Activated gamma-delta T cell (primary cell): ENCODE measurements at places on chromosomes 3 and 15.

- DNase-seq, result no peak
Observed at GRCh38 chr3:78698431-78698830, 1069.4 kb downstream of the ROBO1 start.

- no peak for DNase-seq
Observed at GRCh38 chr15:68488966-68489365, 57.0 kb upstream of the ITGA11 start.

GRCh38 chr15:68789534-68790241 is 31.0 kb downstream of the ANP32A start:
- no peak for DNase-seq

GRCh38 chr3:87358066-87358465 is 81.7 kb upstream of the POU1F1 start:
- no peak for DNase-seq

- DNase-seq, result no peak
Observed at GRCh38 chr15:57218826-57219576, 157.3 kb upstream of the CGNL1 start.
